ENCODE measurements at places on chromosomes 11 and 22.

DNA sequence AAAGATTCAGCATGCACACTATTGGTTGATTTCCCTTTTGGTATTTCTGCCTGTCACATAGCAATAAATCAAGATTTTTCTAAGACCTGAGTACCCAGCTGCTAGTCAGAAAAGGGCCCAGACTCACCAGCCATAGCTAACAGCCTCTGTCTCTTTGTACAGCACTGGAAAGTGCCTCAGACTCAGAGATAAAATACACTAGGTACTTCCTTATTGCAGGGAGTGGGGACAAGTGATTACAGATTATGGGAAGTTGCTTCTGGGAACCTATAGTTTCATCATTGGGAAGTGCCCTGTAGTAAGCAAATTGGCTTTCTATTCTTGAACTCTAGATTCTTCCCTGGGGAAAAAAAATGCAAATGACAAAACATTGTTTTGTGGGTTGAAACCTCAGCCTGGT lies at the start of gene CASP5:
Gene CASP5, minus strand, starts transcription at position 166 of the 400 bp plus-strand sequence. Its CDS starts 32 bp downstream, at position 134.
- DNase-seq, result no peak

- no peak for DNase-seq
These were observed 115.9 kb downstream of the CCDC81 start for GRCh38 chr11:86490582-86490981.

DNA sequence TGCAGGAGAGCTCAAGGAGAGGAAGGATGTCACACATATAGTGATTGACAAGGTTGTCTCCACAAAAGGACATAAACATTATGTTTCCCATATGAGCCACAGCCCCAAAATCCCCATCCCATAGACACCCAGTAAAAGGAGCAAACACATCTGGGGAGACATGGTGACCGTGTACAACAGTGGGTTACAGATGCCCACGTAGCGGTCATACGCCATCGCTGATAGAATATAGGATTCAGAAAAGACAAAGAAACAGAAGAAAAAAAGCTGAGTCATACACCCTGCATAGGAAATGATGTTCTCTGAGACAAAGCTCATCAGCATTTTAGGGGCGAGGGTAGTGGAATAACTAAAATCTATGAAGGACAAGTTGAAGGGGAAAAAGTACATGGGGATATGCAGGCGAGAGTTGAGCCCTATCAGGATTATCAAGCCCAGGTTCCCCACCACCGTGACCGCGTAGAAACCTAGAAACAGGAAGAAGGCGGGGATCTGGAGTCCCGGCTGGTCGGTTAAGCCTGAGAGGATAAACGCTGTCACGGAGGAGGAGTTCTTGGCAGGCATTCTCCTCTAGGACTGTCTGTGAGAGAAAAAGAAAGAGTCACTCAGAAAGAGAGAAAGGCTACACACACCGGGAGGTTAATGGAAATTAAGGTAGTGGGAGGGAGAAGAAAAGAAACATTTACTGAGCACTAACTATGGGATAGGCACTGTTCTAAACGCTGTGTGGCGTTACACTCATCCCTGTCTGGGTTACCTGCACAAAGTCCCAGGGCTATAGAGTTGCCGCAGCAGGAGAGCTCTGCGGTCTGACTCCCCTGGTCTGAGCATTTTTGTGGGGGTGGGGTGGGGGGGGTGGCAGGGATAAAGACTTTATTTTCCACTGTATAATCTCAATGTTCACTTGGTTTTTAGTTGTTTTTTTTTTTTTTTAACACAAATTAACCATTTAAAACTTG lies 36.1 kb upstream of the OR8B8 start:
- no peak for DNase-seq

GRCh38 chr22:33873666-33874065 lies 46.6 kb downstream of the LARGE1 start:
- DNase-seq, result no peak

DNA sequence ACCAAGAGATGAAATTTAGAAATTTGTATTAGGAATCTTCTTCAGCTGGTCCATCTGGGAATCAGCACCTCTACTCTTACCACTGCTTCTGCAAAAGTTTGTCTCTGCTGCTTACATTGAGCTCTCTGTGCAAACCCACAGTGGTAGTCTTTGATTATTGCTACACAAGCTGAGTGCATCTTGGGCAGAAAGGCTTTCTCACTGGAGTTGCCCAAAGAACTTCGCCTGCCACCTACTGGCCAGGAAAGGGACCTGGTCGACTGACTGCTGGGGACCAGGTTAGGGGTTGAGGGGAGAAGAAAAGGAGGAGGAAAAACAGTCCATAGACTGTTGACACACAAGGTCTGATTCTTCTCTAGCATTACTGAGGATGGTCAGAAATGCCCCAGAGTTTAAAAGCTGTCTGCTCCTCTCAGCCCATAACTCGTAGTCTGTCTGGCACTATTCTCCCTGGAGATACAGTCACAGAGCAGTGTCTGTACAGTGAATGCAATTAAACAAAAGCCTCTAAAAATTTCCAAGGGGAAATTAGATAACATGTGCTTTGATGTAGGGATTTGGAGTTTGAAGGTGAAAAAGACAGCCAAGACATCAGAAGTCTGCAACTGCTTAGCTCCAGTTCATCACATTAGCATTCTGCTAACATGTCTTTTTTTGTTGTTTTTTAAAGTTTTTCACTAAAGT lies 215.0 kb upstream of the CTSC start:
- no peak for DNase-seq

- no peak for DNase-seq
These were observed 26.1 kb downstream of the BDNF start for GRCh38 chr11:27673979-27674663.

DNA sequence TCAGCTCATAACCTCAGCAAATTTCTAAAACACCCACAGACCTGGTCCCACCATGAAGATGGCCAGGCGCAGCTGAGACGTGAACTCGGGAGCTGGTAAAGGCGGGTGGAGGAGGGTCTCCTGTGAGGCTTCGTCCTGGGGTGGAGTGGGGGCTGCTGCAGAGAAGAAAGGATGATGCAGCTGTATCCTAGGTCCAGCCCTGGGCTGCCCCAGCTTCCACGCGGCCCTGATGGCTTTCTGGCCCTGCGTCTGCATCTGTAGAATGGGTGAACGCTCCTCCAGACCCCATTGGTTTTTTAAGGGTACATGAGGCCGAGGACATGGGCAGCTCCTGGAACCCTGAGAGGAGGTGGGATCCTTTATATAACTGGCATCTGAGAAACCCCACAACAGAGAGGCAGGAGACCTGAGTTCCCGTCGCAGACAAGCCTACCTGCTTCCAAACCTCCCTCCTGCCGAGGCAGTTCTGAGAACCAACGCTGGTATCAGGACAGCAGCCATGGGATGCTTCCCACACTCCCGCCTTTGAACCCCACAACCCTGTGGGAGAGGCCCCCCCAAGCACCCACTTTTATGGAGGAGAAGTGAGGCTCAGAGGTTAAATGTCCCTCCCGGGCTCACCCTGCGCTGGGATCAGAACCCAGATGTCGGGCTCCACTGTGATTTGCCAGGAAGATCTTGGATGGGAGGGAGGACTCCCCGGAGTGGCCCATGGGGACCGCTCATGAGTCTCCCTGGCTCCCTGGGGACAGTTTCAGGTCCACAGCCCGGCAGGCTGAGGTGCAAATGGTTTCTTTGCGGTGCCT lies 55.2 kb upstream of the FGF3 start:
- DNase-seq, result no peak

- DNase-seq, result no peak
These were observed at the start of gene KCNJ5 for GRCh38 chr11:128890543-128891368. TSS of gene KCNJ5 (plus strand) at chr11:128891356. CDS start at chr11:128911274, 19,918 bp downstream.

DNA sequence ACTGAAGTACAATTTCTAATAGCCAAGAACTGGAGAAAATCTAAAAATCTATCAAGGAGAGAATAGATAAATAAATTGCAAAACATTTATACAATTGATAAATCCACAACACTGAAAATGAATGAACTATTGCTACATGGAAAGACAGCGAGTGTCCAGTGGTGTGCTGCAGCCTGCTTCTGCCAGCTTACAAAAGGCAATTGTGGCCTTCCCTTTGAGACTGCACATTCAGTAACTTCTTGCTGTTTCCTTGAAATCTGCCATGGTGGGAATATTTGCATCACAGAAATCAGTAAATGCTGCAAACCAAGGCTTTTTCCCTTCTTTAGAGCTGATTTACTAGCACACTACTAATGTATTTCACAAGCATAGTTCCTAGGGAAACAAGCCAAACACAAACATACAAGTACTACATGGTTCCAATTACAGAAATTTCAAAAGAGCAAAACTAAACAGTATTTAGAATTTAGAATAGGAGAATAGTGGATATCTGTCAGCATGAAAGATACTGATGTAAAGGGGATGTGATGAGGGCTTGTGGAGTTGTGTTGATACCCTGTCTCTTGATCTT lies 76.9 kb upstream of the TRIM77 start:
- no peak for DNase-seq

- DNase-seq, result no peak
These were observed 5.1 kb upstream of the BAIAP2L2 start for GRCh38 chr22:38115423-38116205.

DNA sequence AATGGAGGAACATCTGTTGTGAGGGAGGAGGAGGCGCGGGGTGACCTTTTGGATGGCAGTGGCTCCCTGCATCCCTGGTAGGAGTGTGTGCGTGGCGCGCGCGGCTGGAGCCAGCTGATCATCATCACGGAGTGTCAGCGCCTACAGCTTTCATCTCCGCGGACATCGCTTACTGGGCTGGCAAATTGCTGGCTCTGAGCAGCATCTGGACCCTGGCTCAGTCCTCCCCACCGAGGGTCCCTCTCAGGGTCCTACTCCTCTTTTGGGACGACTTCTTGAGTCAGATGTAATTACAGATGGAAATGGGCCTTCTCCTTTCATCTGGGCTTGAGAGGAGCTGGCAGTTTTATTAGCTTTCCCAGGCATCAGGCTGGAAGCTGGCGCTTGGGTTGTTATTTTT lies 85.3 kb downstream of the CACNA1I start:
- DNase-seq, result no peak

DNA sequence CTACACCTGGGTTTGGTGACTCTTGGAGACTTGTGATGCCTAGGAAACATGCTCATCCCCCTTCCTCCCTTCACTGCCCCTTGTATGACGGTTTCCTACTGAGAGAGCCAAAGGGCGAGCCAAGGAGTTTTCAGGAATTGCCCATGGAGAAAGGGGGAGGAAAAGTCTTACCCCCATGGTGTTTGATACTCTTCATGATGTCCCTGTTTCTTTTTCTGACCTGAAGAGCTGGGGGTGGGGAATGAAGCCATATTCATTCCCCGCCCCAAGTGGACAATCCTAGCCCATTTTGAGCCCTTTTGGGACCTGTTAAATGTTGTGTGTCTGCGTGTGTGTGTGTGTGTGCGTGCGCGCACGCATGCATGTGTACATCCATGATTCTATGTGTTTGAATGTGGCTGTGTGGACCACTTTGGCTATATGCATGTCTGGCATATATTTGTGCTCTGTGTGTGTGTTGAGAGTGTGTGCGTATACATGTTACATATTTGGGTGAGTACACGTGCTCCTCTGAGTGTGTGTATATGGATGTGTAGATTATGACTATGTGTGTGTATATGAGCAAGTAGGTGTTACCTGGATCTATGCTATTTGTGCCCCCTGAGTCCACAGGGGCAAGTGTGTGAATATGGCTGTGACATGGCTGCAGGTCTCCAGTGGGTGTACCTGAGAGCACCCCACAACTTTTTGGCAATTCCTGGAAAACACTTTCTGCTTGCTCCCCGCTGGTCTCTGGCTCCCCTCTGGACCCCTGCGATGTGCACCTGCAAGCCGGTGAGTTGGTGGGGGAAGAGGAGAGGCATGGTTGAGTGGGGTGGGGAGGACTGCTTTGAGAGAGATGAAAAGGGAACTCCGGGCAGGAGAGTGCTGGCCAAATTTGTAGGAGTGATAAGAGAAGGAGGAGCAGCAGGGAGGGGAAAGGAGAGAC lies 24.6 kb downstream of the OTOG start:
- DNase-seq, result no peak

DNA sequence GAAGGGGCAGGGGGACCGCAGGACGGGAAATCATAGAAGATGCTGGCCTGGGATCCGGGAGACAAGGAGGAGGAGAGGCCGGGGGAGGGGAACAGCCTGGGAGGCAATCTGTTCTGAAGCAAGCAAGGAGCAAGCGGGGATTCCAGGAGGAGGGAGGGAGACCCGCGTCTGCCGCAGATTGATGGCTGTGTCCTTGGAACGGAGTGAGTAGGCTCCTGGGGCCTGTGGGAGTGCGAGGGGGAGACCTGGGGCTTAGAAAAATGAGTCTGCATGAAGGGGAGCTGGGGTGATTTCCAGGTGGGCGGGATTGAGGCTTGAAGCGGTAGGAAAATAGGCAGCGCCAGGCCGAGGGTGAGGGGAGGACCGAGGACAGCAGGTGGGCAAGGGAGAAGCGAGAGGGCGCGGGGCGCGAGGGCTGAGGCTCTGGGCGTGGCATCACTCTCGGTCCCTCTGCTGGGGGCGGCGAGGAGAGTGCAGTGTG lies 1.6 kb upstream of the LRRC55 start:
- DNase-seq, result no peak

- DNase-seq, result no peak
These were observed 120.7 kb upstream of the TENM4 start for GRCh38 chr11:79561496-79561895.

DNA sequence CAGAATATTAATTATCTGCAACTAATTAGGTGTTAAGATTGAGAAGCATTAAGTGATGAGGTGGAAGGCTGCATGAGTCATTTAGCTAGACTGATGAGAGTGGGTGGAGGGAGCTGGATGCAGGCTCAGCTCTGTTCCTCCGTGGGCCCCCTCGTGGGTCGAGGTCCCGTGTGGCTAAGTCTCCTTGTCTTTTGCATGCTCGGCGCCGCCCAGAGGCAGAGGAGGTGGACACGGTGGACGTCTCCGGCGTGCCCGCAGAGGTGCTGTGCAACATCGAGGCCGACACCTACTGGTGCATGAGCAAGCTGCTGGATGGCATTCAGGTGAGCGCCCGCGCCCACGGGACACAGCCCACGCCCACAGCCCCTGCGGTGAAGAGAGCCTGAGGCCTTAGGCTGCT lies 211.6 kb downstream of the TBC1D22A start:
- DNase-seq, result no peak

DNA sequence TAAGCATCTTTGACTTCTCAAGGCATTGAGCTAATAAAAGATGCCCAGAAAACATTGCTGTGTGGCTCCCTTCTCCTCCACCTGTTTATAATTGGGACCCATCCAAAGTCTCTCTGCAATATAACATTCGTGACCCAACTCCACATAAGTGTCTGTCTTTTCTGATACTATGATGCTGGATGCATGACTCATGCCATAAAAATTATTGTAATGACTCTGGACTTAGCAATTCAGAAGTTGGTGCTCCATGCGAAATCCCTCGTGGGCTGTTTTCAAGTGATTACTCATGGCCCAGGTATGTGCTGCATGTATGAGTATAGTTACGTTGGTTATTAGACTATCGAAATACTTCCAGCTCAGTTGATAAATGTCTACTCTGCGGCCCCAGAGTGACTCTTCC lies 11.7 kb downstream of the FJX1 start:
- no peak for DNase-seq
